ENCODE measurements at places on chromosomes 12 and 14. TPM values are rescaled to one million over a fixed set of nuclear protein-coding genes. Genes with fewer than 3 reads are reported as not detected.

- no peak for DNase-seq
Measured at GRCh38 chr14:61111731-61112130, 130.7 kb downstream of the SLC38A6 start.

- DNase-seq: no peak
Measured at GRCh38 chr12:2335513-2335912, 282.7 kb downstream of the CACNA1C start.

GRCh38 chr12:96143827-96144565 lies 50.2 kb upstream of the ELK3 start:
- DNase-seq: no peak

- DNase-seq: no peak
Measured at GRCh38 chr12:4648104-4648500, 749 bp downstream of the AKAP3 start.

GRCh38 chr12:107983756-107984472 lies 145.2 kb upstream of the WSCD2 start:
- no peak for DNase-seq

Gene MRPL52
- total RNA-seq: 64.2 TPM

Gene KRT82
- not detected for total RNA-seq

DNA sequence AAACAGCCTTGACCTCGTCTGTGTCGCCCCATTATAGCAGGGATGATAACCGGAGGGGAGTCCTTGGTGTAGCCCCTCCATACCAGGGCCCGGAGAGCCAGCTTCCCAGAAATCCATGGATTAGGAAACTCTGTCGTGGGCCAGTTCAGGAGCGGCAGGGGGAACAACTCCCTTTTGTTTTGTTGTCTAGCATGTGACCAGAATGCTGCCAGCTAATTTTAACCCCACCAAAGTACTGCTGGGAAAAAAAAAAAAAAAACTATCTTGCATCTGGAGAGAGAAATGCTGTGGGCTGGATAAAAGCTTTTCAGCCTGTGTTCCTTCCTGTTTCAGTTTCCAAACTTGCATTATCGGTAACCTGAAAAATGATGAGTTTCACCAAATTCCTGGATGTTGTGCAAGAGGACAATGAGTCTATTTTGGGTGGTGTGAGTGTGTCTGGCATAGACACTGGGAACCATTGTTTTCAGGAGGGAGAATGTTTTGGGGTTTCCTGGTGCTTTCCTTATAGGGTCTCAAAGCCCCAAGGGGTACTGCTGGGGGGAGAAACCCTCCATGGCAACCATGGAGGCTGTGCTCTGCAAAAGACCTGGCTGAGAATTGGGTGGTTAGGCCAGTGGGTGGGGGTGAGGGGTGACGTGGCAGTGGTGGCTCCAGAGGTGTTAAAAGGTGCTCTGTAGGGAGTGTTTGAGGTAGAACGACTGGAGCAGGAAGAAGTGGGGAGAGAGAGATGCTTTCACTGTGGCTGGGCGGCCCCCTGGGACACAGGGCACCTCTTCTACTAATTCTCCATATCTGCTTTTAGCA lies 14.9 kb upstream of the IRF2BPL start:
- DNase-seq: no peak

GRCh38 chr12:262113-262512 lies 523 bp downstream of the SLC6A13 start:
- no peak for DNase-seq

DNA sequence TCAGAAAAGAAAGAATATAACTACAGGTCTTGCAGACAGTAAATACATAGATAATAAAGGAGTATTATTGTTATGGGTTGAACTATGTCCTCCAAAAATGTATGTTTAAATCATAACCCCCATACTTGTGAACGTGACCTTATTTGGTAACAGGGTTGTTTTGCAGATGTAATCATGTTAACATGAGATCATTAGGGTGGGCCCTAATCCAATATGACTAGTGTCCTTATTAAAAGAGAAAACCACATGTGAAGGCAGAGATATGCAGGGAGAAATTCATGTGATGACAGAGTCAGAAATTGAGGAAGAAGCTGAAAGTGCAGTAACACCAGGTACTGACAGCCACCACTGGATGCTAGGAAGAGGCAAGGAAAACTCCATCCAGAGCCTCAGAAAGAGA lies 29.0 kb downstream of the MAGOHB start:
- DNase-seq: no peak

Gene TAS2R8
- 0.55 TPM for total RNA-seq

GRCh38 chr12:6177642-6178358 lies 22.4 kb upstream of the CD9 start:
- no peak for DNase-seq

DNA sequence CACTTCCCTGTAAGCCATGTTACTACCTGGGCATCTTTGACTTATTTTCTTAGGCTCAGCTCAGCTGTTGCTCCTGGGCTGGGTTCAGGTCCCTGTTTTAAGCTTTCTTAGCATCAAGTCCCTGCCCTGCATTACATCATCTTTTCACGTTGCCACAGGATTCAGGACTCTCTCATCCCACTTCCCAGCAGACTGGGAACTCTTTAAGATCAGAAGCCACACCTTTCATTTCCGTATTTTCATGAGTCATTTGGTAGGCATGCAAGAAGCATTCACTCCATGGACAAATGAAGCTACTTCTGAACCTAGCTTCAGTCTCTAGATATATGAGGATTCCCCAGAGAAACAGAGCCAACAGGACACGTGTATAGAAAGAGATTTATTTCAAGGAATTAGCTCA lies 726.8 kb downstream of the VRK1 start:
- DNase-seq: no peak

Gene BRI3BP
- 29.1 TPM for total RNA-seq

DNA sequence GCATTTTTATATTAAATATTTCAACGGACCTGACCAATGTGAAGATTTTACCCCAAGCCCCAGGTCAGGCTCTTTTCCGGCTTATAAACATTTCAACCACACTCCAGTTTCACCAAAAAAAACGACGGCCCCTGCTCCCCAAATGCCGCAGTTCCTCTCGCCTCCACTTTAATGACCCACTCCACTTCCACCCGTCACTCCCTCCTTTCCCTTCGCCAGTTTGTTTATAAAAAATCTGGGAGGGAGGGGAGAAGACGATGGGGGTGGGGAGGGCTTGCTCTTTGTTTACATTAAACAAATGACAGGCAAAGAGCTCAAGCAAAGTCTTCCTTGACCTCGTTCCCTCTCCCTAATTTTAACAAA lies 5.4 kb downstream of the SIX6 start:
- DNase-seq: no peak

Measured in dorsolateral prefrontal cortex (tissue), 122 donors.